Bone marrow (tissue), 2 donors: ENCODE measurements at places on chromosomes 1 and 21.

GRCh38 chr1:57711326-57711725 lies 287.5 kb upstream of the DAB1 start:
- no peak for DNase-seq

GRCh38 chr1:59238333-59238934 lies 58.5 kb upstream of the FGGY start:
- DNase-seq: no peak

GRCh38 chr1:65434760-65435159 lies 14.3 kb downstream of the LEPR start:
- no peak for DNase-seq

DNA sequence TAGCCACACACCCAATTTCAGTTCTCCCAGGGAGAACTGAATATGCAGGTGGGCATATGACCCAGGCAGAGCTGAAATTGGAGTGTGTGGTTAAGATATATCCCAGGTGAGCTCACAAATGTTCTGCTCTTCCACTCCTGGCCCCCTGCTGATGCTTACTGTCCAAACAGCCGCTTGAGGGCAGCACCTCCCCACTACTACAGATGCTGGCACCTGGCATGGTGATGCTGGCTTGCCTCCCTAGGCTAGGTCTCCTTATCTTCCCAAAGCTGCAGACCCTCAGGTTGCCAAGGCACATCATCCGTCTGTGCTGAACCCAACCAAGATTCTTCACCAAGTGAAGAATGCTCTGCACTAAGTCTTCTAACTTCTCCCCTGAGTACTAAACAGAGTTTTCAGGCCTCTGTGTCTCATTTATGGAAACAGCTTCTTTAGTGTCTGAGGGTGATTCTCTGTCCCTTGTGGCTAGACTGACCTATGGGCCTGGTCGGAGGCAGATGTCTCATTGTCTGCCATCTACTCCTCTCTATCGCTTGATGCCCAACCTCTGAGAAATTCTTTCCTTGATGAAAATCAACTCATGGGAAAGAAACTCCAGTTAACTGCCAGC lies 27.2 kb downstream of the XCL1 start:
- DNase-seq: no peak

DNA sequence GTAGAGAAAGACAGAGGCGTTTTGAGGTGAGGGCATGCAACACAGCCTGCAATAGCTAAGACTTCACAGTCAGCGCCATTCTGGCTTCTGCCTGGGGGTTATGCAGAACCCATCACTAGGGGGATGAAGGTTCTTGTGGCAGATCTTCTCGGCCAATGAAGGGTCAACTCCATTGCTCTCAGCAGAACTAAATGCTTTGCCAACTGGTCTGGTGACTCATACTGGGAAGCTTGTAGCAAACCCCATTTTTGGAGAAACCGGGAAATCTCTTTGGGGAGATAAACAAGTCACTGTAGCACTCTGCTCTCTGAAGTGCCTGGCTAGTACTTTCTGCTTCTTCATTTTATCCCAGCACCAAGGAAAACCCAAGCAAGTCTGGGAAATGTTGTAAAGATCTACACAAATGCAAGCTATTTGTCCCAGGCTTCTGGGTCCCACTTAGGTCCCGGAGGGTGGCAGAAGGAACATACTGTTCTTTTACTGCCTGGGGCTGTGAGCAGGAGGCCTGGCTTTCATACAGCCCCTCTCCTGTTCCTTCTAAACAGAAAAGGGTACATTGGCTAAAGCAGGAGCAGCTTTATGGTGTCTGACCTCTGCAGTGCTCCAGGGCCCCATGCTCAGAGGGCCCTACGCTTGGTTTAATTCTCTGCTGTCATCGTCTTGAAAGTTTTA lies 28.8 kb downstream of the SHISA4 start:
- DNase-seq: no peak

GRCh38 chr21:34528131-34528561 lies 16.1 kb upstream of the KCNE1 start:
- no peak for DNase-seq

GRCh38 chr1:159959451-159959850 lies 5.4 kb upstream of the SLAMF9 start:
- no peak for DNase-seq

GRCh38 chr1:9242338-9242969 lies 7.9 kb downstream of the H6PD start:
- no peak for DNase-seq

DNA sequence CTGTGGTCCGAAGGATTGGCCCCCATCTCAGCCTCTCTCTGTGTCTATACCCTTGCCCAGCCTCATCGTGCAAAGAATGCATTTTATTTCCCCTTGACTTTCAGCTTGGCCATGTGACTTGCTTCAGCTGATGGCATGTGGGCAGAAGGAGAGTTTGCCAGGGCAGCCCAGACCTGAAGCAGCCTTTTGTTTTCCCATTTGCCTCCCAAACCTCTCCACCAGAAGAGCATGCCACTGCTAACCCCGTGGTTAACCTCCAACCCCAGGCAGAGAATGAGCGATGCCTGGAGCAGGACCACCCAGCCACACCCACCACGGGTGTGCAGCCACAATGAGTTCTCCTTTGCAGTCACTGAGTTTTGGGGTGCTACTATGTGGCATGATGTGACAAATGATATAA lies 136.4 kb downstream of the SETD4 start:
- no peak for DNase-seq

DNA sequence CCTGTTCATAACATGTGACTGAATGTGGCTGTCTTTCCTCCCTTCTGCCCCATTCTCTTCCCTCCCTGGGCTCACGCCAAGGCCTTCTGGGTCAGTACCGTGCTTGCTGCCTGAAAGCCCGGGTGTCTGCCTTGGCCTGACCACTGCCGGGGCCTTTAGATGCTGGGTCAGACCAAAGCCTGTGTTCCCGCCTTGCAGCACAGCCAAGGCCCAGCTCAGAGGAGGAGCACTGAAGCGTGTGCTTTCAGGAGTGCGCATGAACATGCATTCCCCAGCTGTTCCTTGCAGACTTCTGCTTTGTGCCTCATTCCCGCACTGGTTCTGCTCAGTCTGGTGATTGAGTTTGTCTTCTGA lies 27.0 kb upstream of the SARS1 start:
- no peak for DNase-seq

- DNase-seq: no peak
These were observed 73.4 kb downstream of the CEP350 start for GRCh38 chr1:180027949-180028445.

DNA sequence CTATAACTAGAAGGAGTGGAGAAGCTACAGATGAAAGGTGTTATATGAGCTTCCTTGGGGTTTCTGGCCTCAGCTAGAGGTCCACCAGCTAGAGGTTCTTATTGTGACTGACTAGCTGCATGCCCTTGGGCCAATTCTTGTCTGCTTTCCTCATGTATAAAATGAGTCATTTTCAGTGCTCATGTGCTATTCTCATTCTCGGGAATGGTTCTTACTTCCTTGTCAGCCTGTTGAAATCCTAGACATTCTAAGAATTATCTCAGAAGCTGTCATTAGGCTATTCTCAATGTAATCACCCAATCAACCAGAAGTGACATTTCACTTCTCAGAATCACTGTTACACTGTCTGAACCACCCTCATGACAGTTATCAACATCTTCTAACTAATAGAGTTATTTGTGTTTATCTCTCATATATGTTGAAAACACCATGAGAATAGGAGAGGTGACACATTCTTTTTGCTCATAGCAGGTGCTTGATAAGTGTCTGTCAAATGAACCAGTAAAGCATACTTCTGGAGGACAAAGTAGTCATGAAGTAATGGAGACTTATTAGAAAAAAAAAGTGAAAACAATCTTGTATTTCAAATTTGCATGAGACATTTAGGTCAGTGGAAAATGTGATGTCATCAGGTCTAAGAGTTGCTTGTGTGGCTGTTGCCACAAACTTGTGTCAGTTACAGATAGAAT lies 122.8 kb upstream of the IVNS1ABP start:
- no peak for DNase-seq
